ENCODE measurements at places on chromosomes 12 and 14.

- DNase-seq, result no peak
- H3K27ac ChIP-seq, result no peak overlapping the region
- H3K27me3 ChIP-seq, result no peaks in the 10 kb centered on the region
- H3K4me1 ChIP-seq, result no peaks in the 10 kb centered on the region
- no peak overlapping the region for H3K4me3 ChIP-seq
Observed at GRCh38 chr14:66092206-66092605, 394.0 kb upstream of the CCDC196 start.

DNA sequence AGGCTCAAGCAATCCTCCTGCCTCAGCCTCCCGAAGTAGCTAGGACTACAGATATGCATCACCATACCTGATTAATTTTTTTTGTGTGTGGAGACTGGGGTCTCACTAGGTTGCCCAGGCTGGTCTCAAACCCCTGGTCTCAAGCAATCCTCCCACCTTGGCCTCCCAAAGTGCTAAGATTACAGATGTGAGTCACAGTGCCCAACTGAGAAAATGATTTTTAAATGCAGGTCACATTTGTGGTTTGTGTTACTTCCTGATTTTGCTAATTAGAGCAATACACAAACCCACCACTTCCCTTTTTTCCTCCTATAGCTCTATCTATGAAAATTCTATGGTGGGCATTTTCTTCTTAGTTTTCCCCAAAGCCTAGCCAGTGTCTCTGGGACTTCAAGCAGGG is 45.5 kb upstream of the TMEM263 start:
- no peaks in the 10 kb centered on the region for H3K36me3 ChIP-seq
- H3K4me1 ChIP-seq, result peaks cover 19% of the 10 kb centered on the region
- DNase-seq, result no peak
- H3K27me3 ChIP-seq, result no peaks in the 10 kb centered on the region

DNA sequence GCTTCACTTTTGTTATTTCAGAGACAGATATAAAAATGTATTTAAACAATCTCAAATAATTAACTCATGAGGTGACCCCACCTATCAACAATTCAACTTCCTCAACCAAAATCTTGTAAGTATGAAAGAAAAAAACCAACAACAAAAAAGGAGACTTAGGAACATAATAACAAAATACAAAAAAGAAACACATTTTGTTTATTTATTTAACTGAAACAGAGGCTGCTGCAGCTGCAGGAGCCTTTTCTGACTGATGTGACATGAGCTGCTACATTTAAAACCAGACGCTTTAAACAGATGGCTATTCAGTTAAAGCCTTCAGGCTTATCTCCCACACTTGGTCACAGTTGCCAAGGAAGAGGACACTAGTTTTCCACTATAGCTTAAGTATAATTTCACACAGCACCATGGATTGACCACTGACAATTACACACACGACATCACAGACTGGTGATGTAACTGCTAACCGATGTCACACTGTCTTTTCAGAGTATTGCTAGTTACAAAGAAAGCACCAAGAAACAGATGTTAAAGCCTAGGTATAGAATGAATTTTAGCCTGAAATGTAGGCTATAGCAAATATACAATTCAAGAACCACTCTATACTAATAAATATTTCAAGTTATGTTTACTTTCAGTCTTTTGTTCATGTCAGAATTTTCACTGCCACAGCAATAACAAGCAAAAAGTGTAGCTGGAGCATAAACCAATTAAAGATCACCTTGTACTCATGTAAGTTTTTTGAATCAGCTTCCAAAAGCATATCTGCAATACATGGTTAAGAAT is 113.0 kb downstream of the MED13L start:
- H3K36me3 ChIP-seq, result no peaks in the 10 kb centered on the region
- no peak overlapping the region for H3K27ac ChIP-seq
- H3K4me1 ChIP-seq, result peaks cover 10% of the 10 kb centered on the region
- H3K27me3 ChIP-seq, result no peaks in the 10 kb centered on the region
- H3K4me3 ChIP-seq, result no peak overlapping the region

GRCh38 chr12:66956300-66956699 is 277.4 kb upstream of the GRIP1 start:
- H3K27me3 ChIP-seq, result no peaks in the 10 kb centered on the region
- H3K4me1 ChIP-seq, result no peaks in the 10 kb centered on the region
- H3K27ac ChIP-seq, result no peak overlapping the region

- no peak overlapping the region for H3K4me3 ChIP-seq
- no peak overlapping the region for H3K27ac ChIP-seq
- H3K36me3 ChIP-seq, result no peaks in the 10 kb centered on the region
- no peaks in the 10 kb centered on the region for H3K4me1 ChIP-seq
- no peaks in the 10 kb centered on the region for H3K27me3 ChIP-seq
- DNase-seq, result no peak
Observed at GRCh38 chr12:48263617-48264016, 60.5 kb upstream of the OR10AD1 start.

Data from effector memory CD4-positive, alpha-beta T cell (primary cell).